ENCODE measurements at places on chromosomes 6 and 20.

DNA sequence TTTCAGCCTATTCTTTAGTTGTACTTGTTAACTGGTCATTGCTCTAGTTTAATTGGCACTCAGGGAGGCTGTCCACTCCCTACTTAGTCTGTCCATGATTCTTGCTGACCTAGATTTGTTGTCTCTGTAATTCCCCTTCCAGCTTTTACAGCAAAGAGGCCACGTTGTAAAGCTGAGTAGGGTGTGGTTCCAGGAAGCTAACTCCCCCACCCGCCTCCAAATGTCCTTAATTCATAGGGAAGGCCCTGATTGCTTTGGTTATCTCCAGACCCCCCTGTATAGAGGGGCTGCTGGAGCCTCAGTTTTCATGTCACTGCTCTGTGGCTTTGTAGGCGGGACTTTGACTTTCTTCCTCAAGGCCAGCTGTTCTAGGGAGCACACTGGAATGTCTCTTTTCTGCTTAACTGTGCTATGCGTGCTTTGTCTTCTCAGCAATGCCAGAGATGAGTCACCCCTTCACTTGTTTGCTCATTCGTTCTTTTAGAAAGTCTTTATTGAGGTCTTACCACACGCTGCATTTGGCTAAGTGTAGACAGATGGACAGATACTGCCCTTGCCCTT, 175.1 kb upstream of the JAG1 start:
- peak; percentile 61 for DNase-seq

GRCh38 chr6:16955899-16956298, 146.0 kb upstream of the STMND1 start:
- no peak for DNase-seq

GRCh38 chr6:36289281-36289878, 19.5 kb downstream of the PNPLA1 start:
- DNase-seq, result no peak

- no peak for DNase-seq
These were observed 9.6 kb downstream of the MAN1A1 start for GRCh38 chr6:119339941-119340456.

DNA sequence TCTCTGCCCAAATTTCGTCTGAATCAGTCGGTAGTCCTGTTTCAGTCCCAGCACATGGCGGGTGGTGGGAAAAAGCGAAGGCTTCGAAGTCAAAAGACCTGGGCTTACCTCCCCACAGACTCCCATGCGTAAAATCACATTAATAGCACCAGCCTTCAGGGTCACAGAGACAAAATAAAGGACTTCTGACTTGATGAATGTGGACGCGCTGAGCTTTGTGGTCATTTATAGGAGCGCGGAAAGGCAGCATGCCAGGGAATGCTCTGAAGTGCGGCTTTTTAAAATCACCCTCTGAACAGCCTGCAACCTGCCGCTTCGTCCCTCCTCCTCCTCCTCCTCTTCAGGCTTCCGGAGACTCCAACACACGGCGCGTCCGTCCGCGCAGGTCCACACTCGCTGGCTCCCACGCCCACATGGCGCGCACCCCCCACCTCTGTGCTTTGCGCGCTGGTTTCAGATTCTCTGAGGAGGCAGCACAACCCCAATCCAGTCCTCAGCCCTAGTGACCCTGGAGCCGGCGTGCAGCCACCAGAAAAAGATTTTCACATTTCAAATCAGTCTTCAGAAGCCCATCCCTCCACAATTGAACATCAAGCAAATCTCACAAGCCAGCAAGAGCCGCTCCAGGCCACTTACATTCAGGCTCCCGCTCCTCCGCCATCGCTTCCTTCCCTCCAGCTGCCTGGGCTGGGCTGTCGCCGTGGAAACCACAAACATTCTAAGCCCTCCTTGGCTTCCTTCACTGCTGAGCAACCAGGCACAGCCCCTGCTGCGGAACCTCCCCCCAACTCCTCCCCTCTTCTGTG, at the start of gene C6orf118:
C6orf118 (minus strand) TSS at position 680 of the 806 bp plus-strand sequence; CDS start at position 661, 19 bp downstream.
- DNase-seq, result no peak

GRCh38 chr20:17969884-17970409, 1.1 kb downstream of the MGME1 start:
- no peak for DNase-seq

- DNase-seq, result no peak
These were observed 9.1 kb downstream of the ZNFX1 start for GRCh38 chr20:49268600-49269365.

DNA sequence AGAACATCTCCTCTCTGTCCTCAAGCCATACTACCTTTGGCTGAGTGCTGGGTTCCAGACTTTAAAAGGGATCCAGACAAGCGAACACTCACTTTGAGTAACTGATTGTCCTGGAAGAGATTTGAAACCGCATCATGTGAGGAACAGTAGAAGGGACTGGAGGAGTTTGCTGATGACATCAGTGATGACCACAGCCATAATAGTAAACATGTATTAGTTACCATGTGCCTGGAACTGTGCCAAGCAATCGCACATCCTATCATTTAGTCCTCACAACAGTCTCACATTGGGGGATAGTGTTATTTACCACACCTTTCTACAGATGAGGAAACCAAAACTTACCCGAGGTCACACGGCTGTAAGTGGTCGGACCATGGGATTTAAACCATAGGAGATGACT, 39.8 kb downstream of the ARMC2 start:
- no peak for DNase-seq

DNA sequence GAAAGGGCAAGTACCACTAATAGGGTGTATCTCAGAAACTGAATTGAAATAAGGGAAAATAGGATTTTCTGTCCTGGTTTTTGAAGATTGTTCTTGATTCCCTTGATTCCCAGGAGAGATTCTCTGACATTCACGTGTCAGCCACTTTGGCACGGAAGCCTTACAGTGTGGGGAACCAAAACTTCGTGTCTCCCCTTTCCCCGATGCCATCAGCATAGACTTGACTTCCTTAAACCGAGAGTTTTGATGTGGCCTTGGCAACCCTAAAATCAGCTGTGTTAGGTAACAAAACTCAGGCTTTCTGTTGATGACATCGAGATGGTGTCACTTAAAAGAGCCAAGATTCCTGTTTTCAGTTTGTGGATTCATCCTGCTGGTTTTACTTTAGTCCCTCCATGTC, 7.5 kb downstream of the HMGN4 start:
- no peak for DNase-seq

DNA sequence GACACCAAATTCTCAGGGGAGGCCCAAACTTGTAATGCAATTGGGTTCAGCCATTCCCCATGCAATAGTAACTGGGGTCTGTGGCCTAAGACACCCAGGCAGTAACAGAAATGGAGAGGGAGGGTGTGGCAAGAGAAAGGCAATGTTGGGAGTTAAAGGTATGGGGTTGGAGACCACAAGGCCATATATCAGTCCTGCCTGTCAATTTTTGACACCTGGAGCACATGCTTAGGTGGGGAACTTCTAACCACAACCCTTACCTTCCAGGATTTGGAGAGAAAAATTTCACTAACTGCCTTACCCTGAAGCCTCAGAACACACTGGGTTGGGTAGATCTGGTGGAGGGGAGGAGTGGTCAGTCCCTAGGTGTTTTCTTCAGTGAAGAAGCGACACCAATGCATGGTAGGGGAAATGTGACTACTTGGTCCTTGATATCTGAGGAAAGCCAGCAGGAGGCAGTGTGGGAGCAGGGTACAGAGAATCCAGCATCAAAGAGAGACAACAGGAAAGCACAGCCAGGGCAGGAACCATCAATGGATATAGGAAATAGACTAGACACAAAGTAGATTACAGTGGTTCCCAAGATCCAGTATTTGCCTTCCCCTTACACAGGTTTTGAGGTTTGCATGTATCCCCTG, 6.8 kb upstream of the USP49 start:
- no peak for DNase-seq

DNA sequence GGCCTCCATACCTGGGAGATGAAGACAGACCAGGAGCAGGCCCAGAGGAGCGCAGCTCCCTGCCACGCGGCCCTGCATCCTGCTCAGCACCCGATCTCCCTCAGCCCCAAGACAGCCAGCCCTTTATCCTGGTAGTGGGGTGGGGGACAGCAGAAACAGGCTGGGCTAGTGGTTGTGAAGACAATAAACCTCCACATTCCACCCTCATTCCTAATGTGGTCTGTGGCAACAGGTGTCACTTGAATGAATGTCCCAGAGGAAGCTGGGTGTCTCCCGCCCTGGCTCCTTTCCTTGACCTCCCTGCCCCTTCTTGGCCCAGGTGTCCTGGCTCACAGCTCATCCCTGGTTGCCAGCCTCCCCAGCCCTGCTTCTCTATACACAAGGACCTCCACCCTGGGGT, at the start of gene C6orf15:
C6orf15 (minus strand) TSS at position 98 of the 400 bp plus-strand sequence; CDS start at position 78, 20 bp downstream.
- no peak for DNase-seq

DNA sequence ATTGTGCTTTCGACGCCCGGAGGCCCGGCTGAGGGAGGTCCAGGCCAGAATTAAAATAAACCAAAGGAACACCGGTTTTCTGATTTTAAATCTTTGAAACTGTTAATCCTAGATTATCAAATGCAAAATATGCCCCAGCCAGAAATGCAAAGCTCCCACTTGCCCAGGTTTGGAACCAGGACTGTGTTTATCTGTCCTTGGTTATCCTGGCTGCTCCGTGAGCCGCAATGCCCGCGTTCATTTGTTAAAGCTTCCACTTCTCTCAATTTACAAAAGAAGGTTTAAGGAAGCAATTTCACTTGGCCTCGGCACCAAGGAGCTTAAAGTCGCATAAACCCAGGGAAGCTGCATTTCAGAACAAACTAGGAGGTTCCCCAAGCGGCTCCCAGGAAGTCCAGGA, 250.0 kb downstream of the TAF4 start:
- no peak for DNase-seq

GRCh38 chr20:47419953-47420514, 63.5 kb upstream of the ZMYND8 start:
- DNase-seq, result no peak

DNA sequence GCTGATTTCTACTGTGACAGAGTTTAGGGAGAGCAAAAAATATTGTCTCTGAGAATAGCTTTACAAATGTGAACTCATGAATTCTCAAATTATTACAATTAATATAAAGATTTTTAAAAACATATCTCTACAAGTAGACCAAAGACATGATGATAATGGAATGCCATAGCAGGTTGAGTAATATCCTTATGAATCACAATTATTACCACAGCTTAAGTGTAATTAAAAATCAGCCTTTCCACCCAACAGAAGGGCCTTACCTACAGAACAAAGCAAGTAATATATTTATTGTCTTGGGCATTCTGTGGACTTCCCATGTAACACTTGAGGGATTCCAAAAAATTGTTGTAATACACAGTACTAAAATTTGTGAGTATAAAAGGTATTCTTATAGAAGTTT, 1099.6 kb upstream of the GJE1 start:
- no peak for DNase-seq

- no peak for DNase-seq
These were observed 519.4 kb downstream of the CDKAL1 start for GRCh38 chr6:21053612-21054011.

DNA sequence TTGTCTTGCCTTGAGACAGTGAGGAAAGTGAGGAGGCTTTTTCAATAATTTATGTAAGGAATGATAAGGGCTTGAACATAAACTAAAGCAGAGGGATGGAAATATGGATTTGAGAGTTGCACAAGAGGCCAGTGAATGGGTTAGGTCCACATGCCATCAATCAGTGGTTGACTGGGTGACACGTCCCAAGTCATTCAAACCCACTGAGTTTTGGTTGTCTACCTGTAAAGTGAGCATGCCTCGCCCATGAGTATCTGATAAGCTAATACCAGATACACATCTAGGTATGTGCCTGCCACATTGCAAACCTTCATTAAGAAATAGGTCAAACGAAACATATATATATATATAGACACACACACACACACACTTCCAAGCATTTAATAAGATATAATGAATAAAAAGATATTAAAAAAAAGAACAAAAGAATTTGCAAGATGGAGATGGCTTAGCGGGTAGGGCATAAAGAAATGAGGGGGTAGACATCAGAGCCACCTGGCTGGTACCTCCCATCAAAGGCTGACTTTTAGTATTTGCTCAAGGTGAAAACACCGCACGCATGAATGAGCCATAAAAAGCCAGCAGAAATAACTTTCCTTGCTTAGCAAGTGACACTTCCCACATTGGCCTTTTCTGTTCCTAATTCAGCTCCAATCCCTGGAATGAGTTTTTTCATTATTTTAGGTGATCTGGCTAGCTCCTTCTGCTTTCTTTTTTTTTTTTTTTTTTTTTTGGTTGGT, 109.1 kb upstream of the GGTLC1 start:
- DNase-seq, result no peak

- no peak for DNase-seq
These were observed 93.7 kb downstream of the NRSN1 start for GRCh38 chr6:24219670-24220069.
